ENCODE measurements at places on chromosomes 3 and 15. TPM values are rescaled to one million over a fixed set of nuclear protein-coding genes. Genes with fewer than 3 reads are reported as not detected.

- no peaks in the 10 kb centered on the region for H3K36me3 ChIP-seq
- no peaks in the 10 kb centered on the region for H3K27me3 ChIP-seq
- H3K4me1 ChIP-seq: no peaks in the 10 kb centered on the region
- H3K27ac ChIP-seq: no peak overlapping the region
Observed at GRCh38 chr3:21942328-21942727, 191.3 kb upstream of the ZNF385D start.

DNA sequence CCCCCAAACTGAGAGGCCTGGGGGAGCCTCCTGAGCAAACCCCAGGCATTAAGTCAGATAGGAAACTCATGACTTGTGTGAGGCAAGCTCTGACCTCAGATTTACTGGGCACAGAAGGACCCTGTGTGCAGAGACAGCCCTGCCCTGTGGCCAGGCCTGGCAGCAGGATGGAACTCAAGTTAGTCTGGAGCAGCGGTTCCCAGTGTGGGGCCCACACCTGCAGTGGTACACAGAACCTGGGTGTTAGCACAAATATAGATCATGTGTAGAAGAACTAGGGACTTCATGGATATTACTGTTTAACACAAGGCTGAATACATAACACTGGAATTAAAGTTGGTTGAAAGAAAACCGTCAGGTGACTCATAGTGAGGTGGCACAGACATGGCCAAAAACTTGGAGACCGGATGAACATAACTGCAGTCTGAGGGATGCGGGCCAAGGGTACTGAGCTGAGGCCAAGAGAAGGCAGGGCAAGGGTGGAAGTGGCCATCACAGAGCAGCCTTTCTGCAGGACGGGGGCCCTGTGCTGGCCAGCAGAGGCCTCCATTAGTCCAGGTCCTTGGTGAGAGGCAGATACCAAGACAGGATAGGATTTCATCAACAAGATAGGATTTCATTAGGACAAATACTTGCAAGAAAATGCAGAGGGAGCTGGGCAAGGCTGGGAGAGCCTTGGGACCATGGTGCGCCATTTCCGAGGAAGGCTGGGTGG is 40.9 kb downstream of the IRAK2 start:
- DNase-seq: peak; percentile 85
- no peaks in the 10 kb centered on the region for H3K4me1 ChIP-seq
- H3K27me3 ChIP-seq: no peaks in the 10 kb centered on the region
- H3K27ac ChIP-seq: no peak overlapping the region
- no peak overlapping the region for H3K4me3 ChIP-seq

- peak overlapping the region; percentile 40 for H3K27ac ChIP-seq
- peak; percentile 39 for DNase-seq
- no peaks in the 10 kb centered on the region for H3K36me3 ChIP-seq
- no peak overlapping the region for H3K4me3 ChIP-seq
Observed at GRCh38 chr3:107684431-107684925, 161.7 kb downstream of the BBX start.

- DNase-seq: no peak
- no peak overlapping the region for H3K27ac ChIP-seq
- no peaks in the 10 kb centered on the region for H3K4me1 ChIP-seq
- no peaks in the 10 kb centered on the region for H3K27me3 ChIP-seq
- no peaks in the 10 kb centered on the region for H3K36me3 ChIP-seq
Observed at GRCh38 chr3:46386205-46386604, 15.5 kb downstream of the CCR5 start.

DNA sequence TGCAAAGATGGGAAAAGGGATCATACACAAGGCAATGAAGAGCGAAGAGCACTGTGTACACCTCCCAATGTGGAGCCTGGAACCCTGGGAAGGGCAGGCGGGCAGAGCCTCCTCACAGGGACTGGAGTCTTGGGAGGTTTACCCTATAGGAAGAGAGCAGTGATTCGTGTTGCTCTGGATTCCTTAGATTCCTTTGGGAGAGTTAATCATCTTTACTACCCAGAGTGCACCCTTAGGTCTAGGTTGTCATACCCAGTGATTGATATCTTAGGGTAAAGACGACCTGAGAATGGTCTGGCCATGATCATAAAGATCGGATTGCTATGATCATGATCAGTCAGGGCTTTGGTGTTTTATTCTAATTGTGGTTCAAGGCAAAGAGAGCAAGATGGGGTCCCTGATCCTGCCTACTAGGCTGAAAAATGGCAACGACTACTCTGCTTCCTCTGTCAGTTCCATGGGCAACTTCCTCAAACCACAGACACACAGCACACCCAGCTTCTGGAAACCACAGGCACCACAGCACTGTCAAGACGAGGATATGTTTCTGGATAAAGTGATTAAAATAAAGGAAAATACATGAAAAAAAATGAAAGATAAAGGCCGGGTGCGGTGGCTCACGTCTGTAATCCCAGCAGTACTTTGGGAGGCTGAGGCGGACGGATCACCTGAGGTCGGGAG is 20.4 kb upstream of the MAP6D1 start:
- no peaks in the 10 kb centered on the region for H3K27me3 ChIP-seq
- no peak overlapping the region for H3K27ac ChIP-seq
- no peak overlapping the region for H3K4me3 ChIP-seq
- peaks cover 38% of the 10 kb centered on the region for H3K36me3 ChIP-seq
- no peak for DNase-seq

GRCh38 chr3:16183601-16184270 is 9.3 kb downstream of the GALNT15 start:
- H3K27me3 ChIP-seq: no peaks in the 10 kb centered on the region
- peak; percentile 91 for DNase-seq
- no peak overlapping the region for H3K27ac ChIP-seq
- no peaks in the 10 kb centered on the region for H3K36me3 ChIP-seq
- no peaks in the 10 kb centered on the region for H3K4me1 ChIP-seq

DNA sequence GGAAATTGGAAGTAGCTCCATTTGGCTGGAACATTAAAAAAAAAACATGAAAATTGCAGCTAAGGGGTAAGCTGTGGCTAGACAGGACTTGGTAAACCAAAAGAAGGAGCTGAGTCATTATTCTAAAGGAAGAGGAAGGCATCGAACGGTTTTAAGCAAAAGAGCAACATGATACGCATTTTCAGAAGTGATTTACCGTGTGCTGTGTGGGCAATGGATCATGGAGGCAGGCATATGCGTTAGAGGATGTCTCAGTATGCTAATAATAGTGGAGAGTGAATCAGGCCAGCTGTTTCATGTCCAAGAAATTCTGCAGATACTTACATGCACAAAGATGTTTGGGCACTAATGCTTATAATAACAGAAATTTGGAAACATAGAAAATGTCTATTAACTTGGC is 409.1 kb upstream of the ATP11B start:
- H3K36me3 ChIP-seq: no peaks in the 10 kb centered on the region
- H3K4me3 ChIP-seq: no peak overlapping the region
- DNase-seq: no peak
- H3K27ac ChIP-seq: no peak overlapping the region
- no peaks in the 10 kb centered on the region for H3K4me1 ChIP-seq
- H3K27me3 ChIP-seq: no peaks in the 10 kb centered on the region

DNA sequence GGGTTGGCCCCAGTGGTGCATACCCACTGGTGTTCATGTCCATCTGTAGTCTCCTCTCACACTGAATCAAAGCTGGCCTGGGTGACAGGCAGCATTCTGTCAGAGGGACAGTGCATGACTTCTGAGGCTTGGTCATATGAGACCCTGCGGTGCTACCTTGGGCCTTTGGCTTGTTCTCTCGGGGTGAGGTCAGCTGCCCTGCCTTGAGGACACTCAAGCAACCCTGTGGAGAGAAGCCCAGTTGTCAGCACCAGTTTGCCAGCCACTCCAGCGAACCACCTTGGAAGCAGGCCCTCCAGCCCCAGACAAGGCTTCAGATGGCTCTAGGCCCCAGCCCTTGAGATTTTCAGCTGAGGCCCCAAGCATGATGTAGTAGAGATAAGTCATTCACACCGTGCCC is 16.9 kb upstream of the RAB7A start:
- no peak overlapping the region for H3K4me3 ChIP-seq
- H3K27ac ChIP-seq: no peak overlapping the region
- no peaks in the 10 kb centered on the region for H3K4me1 ChIP-seq
- H3K36me3 ChIP-seq: no peaks in the 10 kb centered on the region
- no peak for DNase-seq
- H3K27me3 ChIP-seq: no peaks in the 10 kb centered on the region

- no peak overlapping the region for H3K27ac ChIP-seq
- H3K4me1 ChIP-seq: peaks cover 9% of the 10 kb centered on the region
- no peak overlapping the region for H3K4me3 ChIP-seq
- no peaks in the 10 kb centered on the region for H3K36me3 ChIP-seq
Observed at GRCh38 chr3:72601983-72602750, 246.1 kb downstream of the SHQ1 start.

- no peaks in the 10 kb centered on the region for H3K27me3 ChIP-seq
- no peak overlapping the region for H3K27ac ChIP-seq
- no peaks in the 10 kb centered on the region for H3K4me1 ChIP-seq
- DNase-seq: peak; percentile 20
Observed at GRCh38 chr3:187983484-187984124, 170.4 kb upstream of the LPP start.

DNA sequence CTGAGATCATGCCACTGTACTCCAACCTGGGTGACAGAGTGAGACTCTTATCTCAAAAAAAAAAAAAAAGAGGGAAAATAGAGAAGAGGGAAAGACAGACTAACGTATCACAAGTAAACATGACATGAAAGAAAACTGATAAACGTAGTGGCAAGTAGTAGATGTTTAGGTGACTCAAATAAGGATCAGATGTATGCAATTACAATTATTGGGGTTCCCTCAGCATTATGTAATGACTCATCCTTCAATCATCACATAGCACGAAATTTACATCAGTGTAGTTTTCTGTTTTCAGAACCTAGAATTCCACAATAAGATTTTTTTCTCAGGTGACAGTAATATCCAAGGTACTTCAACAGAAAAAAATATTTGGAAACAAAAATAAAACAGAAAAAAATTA is 46.6 kb downstream of the DPP8 start:
- no peaks in the 10 kb centered on the region for H3K4me1 ChIP-seq
- no peak for DNase-seq
- H3K27ac ChIP-seq: no peak overlapping the region

DNA sequence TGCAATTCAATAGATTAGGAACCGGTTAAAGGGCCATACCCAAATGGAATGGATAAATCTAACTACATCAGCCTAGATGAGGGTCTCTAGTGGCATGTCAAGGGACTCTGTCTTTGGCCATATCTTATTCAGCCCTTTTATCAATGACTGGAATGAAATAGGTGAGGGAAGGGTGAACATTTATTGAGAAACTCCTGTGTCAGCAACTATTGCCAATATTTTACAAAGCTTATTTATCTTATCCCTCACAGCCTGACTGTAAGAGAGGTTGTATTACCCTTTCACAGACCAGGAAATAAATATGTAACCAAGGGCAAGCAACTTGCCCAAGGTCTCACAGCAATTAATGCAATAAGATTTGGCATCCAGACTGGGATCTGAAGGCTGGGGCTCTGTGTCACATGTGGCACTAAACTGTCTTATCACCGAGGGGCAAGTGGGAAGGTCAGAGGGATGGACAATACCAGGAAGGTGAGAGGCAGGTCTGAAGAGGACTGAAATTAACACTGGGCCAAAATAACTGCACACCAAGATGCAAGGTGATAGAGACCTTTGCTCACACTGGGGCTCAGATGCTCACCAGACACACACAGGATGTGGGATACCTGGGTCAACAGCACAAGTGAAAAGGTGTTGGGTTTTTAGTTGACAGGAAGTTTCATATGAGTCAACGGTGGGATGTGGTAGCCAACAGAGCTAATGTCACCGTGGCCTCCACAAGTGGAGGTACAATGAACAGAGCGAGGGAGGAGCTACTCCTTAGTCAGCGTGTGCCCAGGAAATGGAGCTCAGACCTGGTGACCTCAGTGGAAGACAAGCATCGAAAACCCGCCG is 261.3 kb downstream of the RPLP1 start:
- no peak overlapping the region for H3K27ac ChIP-seq
- H3K36me3 ChIP-seq: no peaks in the 10 kb centered on the region
- H3K27me3 ChIP-seq: peaks cover 5% of the 10 kb centered on the region
- H3K4me1 ChIP-seq: no peaks in the 10 kb centered on the region
- H3K4me3 ChIP-seq: no peak overlapping the region

DNA sequence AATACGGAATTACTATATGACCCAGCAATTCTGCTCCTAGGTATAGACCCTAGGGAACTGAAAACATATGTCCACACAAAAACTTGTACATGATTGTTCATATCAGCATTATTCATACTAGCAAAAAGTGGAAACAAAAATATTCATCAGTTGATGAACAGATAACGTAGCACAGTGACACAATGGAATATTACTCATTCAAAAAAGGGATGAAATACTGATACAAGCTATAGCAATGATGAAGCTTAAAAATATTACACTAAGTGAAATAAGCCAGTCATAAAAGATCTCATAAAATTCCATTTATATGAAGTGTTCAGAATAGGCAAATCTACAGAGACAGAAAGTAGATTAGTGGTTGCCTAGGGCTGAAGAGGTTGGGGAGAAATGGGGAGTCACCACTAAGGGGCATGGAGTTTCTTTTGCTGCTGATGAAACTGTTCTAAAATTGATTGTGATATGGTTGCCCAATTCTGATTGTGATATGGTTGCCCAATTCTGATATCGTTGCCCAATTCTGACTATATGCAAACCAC is 10.5 kb downstream of the C15orf61 start:
- no peak overlapping the region for H3K27ac ChIP-seq
- no peak overlapping the region for H3K4me3 ChIP-seq
- no peak for DNase-seq

- no peak overlapping the region for H3K27ac ChIP-seq
- peak overlapping the region; percentile 23 for H3K4me3 ChIP-seq
- H3K4me1 ChIP-seq: peaks cover 4% of the 10 kb centered on the region
- H3K36me3 ChIP-seq: no peaks in the 10 kb centered on the region
- H3K27me3 ChIP-seq: peaks cover 100% of the 10 kb centered on the region
Observed at GRCh38 chr15:89378296-89379151, 43.9 kb upstream of the POLG start.

DNA sequence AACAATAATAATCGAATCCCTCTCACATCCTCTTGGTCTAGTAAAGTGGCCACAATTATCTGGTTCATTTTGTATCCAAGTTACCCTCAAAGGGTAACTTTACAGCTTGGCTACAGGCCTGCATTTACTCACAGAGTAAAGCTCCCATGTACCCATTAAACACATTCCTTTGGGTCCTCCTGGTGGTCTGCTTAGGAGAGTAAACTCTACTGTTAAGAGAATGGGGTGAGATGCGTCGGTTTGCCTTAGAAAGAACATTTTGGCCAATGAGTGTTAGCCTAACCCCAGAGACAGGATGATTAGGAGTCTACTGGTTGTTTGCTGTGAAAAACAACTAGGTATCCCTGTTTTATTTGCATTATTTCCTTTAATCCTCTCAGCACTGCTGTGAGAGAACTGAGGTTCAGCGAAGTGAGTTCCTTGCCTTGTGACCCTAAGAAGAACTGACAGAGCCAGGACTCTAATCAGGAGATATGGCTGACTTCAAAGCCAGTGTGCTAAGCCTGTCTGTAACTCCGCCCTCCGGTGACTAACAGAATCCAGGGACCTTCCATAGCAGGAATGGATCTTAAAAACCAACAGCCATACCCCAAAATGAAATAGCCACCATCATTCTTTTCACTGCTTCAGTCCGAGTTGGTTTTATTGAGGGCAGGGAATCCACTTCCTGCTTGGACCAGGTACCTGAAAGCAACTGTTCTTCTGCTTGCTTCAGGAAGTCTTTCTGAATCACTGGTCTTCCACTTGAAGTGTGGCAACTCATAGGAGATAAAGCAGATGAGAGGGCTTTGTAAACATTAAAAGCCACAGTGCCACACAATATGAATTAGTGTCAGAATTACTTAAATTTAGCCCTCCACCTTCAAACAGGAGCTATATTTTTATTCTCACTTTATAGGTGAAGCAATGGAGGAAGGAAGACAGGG is 317.3 kb upstream of the WNT5A start:
- no peak overlapping the region for H3K4me3 ChIP-seq
- no peaks in the 10 kb centered on the region for H3K27me3 ChIP-seq
- no peak for DNase-seq
- no peaks in the 10 kb centered on the region for H3K36me3 ChIP-seq
- H3K4me1 ChIP-seq: peaks cover 5% of the 10 kb centered on the region

Gene CNTN3
- total RNA-seq: 0.18 TPM

Gene DAG1
- 185 TPM for total RNA-seq

Gene DPP8
- total RNA-seq: 25.3 TPM

Gene SI
- total RNA-seq: not detected
